AG10803 (cell line): ENCODE measurements at places on chromosomes 2 and 18.

DNA sequence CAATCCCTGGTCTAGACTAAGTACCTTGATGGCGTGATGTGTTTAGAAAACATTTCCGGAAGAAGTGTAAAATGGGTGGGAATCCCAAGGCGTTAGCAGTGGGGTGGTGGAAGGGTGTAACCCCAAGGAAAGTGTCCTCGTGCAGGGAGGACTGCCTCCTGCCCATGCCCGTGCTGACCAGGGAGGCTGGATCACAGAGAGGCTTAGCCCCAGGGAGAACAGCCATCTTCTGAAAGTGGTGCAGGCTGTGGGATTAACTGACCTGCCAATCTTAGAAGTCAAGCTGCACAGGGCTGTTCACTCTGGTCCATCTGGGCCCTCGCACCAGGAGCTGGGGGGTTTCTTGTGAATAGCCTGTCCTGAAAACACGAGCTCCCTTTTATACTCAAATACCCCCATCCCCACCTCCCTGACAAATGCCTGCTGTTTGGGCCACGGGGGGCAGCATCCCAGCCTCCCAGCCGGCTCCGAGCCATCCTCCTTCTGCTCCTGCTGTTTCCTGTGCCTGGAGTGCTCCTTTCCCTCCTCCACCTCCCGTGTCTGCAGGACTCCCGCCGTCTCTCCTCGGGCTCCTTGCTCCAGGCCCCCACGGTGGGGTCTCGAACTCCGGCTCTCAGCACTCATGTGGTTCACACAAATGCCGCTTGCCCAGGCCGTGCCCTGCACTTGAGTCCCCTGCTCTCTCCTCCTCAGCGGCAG is 52.1 kb upstream of the PXDN start:
- no peak for DNase-seq

- DNase-seq, result no peak
Measured at GRCh38 chr18:76741346-76741745, 81.0 kb upstream of the ZNF236 start.

DNA sequence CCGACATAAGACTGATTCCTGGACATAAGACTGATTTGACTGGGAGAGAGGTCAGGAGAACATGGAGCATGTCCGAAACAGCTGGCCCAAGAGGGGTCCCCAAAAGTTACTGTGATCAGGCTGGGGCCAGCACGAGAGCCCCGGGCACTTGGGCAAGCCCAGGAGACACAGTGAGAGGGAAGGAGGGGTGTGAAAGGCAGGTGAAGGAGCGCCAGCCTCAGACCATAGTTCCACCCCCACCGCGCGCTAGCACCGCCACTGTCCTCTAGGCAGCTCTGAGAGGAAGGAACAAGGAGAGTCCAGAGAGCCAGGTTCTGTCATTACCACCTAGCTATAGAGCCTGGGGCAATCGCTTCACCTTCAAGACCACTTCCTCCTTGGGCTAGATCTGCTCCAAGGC is 78.2 kb upstream of the DAPL1 start:
- no peak for DNase-seq

GRCh38 chr2:136497709-136498108 is 267.6 kb upstream of the THSD7B start:
- DNase-seq, result no peak

DNA sequence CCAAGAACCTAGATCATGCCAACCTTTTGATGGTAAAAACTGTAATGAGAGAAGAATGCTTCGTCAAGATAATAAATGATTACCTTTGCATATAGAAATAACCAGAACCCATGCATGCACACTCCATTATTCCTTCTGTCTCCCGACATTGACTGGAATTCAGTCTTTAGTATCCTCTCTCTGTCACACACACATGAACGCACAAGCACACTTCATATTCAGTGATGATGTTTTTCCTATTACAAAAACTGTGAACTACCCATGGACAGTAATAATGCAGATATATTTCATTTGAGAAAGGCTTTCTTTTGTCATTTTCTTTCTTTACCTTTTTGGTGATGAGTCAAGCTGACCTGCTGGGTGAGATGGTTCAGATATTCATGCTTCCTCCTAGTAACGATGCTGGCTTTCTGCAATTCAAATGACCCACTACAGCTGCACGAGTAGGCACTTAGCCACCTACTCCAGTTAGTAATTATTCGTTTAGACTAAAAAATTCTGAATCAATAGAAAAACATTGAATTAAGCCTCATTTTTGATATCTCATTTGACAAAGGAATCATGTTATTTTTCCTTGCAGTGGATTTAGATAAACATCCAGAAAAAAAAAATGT is 382.2 kb downstream of the TGIF1 start:
- DNase-seq, result no peak

DNA sequence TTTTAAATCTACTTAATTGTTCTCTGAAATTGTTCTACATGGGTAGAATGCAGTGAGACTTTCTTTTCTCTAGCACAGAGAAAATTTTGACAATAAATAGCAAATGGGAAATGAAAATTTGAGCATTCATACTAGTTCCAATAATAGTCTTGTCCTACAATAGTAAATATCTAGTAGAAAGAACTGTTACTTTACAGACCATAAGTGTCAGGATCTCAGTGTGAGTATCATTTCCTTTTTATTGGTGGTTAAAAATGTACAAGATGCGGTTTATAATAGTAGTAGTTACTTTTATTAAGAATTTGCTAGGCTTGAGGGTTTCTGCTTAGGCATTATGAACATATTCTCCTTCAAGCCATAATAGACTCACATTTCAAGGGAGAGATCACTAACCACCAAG is 43.2 kb downstream of the KCNE4 start:
- DNase-seq, result no peak

DNA sequence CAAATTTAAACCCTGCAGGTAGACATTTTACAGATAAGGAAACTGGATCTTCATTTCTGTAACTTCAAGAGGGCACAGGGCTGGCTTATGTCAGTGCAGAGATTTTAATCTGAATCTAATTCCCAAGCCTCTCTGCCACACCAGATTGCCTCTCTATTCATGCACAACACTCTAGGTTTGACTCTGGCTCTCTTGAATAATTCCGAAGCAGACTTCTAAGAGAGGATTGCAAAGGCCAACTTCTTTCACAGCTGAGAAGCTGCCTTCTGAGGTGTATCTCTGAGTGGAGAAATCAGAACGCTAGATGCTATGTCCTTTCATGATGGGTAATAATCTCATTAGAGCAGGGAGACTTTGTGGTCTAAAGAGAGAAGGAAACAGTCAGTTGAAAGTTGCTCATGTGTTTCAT is 20.1 kb upstream of the MGAT5 start:
- no peak for DNase-seq

- DNase-seq, result no peak
Measured at GRCh38 chr2:196131949-196132925, 39.1 kb downstream of the STK17B start.

DNA sequence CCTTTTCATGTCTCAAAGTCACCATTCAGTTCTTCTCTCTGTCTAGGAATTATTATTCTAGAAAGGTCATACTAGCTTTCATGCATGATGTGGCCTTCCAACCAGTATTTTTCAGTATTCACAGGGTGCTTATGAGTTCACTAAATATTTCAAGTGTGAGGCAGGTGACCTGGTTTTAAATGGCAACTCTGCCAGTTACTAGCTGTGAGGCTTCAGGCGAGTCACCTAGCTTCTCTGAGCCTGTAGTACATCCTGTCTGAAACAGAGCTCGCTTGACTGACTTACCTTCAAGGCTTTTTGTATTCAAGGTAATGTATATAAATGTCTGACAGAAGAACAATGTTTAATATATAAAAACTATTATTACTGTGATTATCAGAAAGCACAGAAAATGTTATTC is 19.4 kb upstream of the ACVR1 start:
- DNase-seq, result peak; percentile 35

- DNase-seq, result no peak
Measured at GRCh38 chr18:79531386-79531785, 135.7 kb downstream of the NFATC1 start.

DNA sequence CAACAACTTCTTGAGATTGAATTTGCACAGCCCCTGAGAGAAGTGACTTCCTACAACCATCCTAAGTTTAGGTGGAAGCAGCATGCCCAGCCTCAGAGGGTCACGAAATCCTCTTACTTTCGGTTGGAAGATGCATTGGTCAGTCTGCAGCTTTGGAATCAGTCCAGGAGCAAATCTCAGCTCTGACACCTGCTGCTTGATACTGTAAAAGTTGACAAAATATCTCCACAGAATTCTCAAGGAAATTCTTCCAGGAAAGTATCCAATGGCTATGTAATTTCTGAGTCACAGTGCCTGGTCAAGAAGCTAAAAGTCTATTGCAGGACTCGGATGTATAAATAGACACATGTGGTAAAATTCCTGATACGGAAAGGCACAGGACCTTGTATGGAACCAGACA is 414.5 kb upstream of the GYPC start:
- DNase-seq, result no peak

- DNase-seq, result peak; percentile 79
Measured at GRCh38 chr2:221485503-221485870, 86.6 kb downstream of the EPHA4 start.

DNA sequence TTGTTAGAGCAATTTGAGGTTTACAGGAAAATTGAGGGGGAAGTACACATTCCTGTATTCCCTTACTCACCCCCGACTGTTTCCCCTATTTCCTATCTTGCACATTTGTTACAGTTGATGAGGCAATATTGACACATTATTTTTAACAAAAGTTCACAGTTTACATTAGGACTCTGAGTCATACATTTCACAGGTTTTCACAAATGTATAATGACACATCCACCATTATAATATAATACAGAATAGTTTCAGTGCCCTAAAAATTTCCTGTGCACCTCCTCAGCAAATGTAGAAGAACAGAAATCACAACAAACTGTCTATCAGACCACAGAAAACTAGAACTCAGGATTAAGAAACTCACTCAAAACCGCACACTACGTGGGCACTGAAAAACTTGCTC is 160.6 kb upstream of the RMP24 start:
- DNase-seq, result no peak

DNA sequence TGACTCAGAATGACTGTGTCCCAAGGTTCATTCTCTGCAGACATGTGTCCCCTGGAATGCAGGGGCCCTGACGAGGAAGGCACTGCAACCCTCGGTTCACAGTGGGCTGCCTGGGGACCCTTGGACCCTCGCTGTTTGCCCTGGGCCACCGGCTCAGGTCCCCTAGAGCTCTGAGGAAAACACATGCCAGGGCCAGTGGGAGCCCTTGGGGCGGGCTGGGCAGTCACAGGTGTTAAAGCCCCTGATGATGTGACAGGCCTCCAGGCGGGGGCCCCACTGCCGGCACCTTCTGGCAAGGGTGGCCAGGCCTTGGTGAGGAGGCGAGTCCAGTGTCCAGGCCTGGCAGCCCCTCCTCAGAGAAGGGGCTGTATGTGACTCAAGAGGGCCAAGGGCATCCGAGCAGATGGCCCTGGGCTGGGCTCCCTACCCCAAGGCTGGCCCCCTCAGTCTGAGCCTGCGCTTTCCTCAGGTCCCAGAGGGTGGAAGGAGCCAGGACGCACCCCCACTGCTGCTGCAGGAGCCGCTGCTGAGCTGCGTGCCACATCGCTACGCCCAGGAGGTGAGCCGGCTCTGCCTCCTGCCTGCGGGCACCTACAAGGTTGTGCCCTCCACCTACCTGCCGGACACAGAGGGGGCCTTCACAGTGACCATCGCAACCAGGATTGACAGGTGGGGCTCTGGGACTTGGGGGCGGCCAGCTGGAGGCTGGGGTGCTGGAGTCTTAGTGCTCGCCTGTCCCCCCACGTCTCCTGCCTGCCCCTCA is 11.1 kb downstream of the CAPN10 start:
- DNase-seq, result no peak

DNA sequence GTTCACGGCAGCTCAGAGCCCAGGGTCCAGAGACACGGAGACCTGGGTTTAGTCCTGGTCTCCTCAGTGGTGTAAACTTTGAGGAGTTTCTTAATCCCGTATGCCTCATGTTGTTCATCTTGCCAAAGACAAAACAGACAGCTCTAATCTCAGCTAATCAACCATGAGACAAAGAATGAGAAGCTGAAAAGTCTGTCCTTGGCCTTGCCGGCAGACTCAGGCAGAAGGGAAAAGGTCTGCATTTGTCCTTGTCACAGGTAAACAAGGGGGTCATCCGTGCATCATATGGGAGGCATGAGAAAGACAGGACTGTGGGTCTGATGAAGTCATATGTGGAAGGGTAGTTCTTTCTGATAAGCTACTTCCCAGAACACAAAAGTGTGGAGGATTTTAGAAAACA is 1.8 kb upstream of the ARMC9 start:
- DNase-seq, result no peak

DNA sequence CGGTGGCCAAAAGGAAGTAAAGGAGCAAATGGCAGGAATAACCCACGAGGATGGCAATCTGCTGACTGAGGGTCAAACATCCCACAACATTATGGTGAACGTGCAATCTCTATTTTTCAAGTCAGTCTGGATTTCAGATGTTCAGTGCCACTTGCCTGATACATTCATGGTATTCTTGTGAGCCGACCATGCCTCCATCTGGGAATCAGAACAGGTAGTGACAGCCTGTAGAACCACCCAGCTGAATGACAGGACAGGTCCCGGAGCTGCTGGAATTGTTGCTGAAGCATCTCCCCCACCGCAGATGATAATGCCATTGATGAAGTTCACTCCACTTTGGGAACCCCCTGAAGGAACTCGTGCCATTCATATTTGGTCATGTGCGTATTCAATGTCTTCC is 123.2 kb downstream of the CAPN13 start:
- DNase-seq, result no peak

GRCh38 chr2:219207884-219208740 is 1.5 kb downstream of the ZFAND2B start:
- DNase-seq, result peak; percentile 45

DNA sequence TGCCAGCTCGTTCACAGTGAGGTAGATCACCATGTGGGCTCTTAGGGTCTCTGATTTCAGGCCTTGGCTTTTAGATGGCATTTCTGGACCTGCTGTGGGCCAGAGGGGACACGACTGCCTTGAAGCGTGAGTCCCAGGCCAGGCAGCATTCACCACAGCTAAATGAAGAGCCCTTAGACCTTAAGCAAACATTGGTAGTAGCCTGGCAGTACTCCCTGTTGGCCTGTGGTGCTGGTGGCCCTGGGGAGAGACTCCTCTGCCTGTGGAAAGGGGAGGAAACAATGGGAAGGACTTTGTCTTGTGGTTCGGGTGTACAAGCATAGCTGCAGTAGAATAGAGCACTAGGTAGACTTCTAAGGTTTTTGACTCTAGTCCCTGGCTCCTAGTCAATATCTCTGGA is 456.0 kb upstream of the DCC start:
- DNase-seq, result no peak

GRCh38 chr2:216553093-216553478 is 54.4 kb downstream of the RPL37A start:
- no peak for DNase-seq

DNA sequence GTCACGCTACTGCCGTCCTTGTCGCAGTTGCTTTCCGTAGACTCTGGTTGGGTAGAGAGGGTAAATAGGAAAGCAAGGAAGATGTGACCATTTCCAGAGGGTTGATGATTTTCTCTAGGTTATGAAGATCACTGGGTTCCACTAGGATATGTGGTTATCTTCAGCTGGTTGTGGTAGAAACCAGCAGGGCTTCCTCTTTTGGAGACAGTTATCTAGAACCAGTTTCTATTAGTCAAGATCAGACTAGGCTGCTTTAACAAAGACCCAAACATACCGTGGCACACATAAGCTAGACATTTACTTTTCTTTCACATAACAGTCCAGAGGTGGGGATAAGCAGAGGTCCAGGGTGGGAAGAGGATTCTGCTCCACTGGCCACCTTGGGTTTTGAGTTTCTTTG is 59.6 kb downstream of the FASTKD2 start:
- DNase-seq, result no peak
